ENCODE measurements at places on chromosomes 3 and 15. TPM values are rescaled to one million over a fixed set of nuclear protein-coding genes. Genes with fewer than 3 reads are reported as not detected.

POC1A gene
- 1.2 TPM for total RNA-seq

CFAP20DC gene
- total RNA-seq, result 0.24 TPM

MGLL gene
- 2.0 TPM for total RNA-seq

SMARCC1 gene
- 105 TPM for total RNA-seq

DZIP1L gene
- total RNA-seq, result not detected

VPS18 gene
- 20.1 TPM for total RNA-seq

UQCC5 gene
- total RNA-seq, result 11.9 TPM

TM4SF18 gene
- not detected for total RNA-seq

MORC1 gene
- not detected for total RNA-seq

DNA sequence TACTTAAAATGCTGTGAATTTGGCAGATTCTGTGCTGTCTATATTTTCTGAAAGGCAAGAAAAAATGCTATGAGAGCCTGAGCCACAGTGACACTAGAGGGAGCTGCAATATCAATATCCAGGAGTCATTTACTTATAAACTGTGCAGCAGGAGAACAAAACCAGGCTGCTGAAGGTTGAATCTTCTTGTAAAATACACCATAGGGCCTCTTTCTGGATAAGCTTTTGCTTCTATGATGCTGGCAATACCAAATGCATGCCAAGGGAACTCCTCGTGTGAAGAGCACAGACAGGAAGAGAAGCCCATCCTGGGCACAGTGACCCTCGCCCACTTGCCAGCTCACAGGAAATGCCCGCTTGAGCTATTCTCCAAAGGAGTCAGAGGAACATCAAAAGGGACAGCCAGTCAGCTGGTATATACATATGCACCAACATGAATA lies 48.0 kb upstream of the TSPAN3 start:
- peak; percentile 46 for DNase-seq

- no peak for DNase-seq
Measured at GRCh38 chr3:127961963-127962362, 46.9 kb downstream of the KBTBD12 start.

- DNase-seq, result no peak
Measured at GRCh38 chr3:131735116-131735515, 232.3 kb upstream of the MRPL3 start.

DNA sequence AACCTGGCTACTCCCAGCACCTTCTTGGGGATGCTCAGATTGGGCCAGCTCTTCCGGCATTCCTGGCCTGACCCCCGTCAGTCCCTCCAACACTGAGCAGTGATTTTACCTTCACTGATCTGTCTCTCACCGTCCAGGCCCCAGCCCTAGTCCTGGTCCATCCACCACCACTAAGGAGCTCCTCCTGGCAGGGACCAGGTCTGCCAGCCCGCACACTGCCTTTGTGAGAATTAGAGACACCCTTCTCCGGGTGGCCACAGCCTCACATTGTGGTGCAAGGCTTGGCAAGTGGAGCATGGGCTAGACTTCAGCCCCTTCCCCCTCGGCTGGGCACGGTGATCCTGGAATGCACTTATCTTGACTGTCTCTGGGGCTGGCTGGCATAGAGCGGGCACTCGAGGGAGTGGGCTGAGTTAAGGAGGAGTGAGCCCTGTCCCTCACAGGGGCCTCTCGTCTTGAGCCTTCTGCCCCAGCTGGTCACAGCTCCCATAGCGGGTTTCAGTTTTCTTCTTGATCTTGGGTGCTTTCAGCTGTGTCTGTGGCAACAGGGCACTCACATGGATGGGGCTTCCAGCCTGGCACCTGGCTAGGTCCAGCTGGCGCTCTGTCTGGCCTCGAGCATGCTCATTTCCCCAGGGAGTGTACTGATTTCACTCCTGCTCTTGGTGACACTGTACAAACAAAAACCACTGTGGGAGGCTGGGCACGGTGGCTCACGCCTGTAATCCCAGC lies 53.9 kb downstream of the LINGO1 start:
- DNase-seq, result no peak

GRCh38 chr3:194130188-194130587 lies 5.8 kb upstream of the HES1 start:
- DNase-seq, result no peak

GRCh38 chr3:52530918-52531826 lies 2.5 kb downstream of the NT5DC2 start:
- DNase-seq, result no peak

GRCh38 chr3:186121278-186121677 lies 12.4 kb upstream of the ETV5 start:
- DNase-seq, result no peak

GRCh38 chr15:84982301-84982920 lies 755 bp downstream of the PDE8A start:
- DNase-seq, result peak; percentile 78

GRCh38 chr3:175512700-175513099 lies 653.6 kb downstream of the NAALADL2 start:
- no peak for DNase-seq

GRCh38 chr3:173913397-173913796 lies 515.9 kb downstream of the NLGN1 start:
- DNase-seq, result no peak

GRCh38 chr3:59809016-59809415 lies 759.2 kb upstream of the CFAP20DC start:
- DNase-seq, result no peak

DNA sequence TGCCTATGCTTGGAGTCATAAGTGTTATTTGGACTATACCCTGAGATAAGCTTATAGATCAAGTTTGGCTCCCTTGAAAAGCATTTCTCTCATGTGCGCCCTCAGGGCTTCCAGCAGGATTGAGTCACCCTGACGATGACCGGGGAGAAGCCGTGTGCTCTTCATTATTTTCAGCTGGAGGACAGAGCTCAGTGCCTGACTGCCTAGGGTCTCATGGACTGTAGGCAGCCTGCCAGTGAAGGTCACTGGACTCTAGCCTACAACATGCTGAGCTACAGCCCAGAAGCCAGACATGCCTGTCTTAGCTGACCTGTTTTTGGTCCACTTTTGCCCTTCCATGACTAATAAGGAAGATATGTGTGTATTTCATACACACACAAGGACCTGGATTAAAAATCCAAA lies 31.6 kb upstream of the NUDT16 start:
- no peak for DNase-seq

DNA sequence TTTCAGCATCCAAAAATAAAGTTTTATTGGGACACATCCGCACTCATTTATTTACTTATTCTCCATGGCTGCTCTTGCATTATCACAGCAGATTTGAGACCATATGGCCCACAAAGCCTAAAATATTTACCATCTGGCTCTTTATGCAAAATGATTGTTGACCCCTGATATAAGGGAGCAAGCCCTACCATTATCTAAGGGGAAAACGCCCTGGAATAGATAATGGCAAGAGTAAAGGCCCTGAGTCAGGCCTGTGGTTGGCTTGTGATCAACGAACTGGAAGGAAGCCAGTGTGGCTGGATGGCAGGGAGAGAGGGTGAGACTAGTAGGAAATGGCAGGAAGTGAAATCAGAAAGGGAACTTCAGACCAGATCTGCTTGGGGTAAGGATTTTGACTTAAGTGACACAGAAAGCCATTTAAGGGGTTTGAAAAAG lies 24.6 kb upstream of the DMXL2 start:
- no peak for DNase-seq

- no peak for DNase-seq
Measured at GRCh38 chr3:171374260-171374659, 85.9 kb downstream of the TNIK start.

- no peak for DNase-seq
Measured at GRCh38 chr3:101509281-101509680, 3.7 kb downstream of the SENP7 start.

GRCh38 chr15:42508263-42508690 lies 12.8 kb downstream of the SNAP23 start:
- no peak for DNase-seq

- no peak for DNase-seq
Measured at GRCh38 chr15:72838311-72838731, 54.8 kb upstream of the ADPGK start.

DNA sequence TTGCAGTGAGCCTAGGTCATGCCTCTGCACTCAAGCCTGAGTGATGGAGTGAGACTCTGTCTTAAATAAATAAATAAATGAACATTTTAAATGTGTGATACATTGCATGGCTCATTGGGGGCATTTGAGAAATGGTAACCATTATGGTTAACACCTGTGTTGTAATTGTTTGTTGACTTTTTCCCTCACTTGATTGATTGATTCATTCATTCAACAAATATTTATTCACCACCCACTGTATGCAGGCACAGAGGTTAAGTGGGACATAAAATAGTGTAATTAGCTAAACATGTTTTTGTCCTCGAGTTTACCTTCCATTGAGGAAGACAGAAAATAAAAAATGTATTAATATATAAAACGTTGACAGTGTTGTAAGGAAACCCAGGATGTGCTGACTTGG lies 127.1 kb upstream of the ANKRD28 start:
- no peak for DNase-seq

Measured in naive thymus-derived CD4-positive, alpha-beta T cell (primary cell).